ENCODE measurements at places on chromosomes 12 and 14. TPM values are rescaled to one million over a fixed set of nuclear protein-coding genes. Genes with fewer than 3 reads are reported as not detected.

GRCh38 chr14:54219261-54220070, 177.3 kb upstream of the CDKN3 start:
- no peak for DNase-seq

- no peak for DNase-seq
Measured at GRCh38 chr12:45138609-45139008, 77.3 kb upstream of the ANO6 start.

Gene RGS6
- total RNA-seq, result not detected

Gene CMAS
- 73.7 TPM for total RNA-seq

DNA sequence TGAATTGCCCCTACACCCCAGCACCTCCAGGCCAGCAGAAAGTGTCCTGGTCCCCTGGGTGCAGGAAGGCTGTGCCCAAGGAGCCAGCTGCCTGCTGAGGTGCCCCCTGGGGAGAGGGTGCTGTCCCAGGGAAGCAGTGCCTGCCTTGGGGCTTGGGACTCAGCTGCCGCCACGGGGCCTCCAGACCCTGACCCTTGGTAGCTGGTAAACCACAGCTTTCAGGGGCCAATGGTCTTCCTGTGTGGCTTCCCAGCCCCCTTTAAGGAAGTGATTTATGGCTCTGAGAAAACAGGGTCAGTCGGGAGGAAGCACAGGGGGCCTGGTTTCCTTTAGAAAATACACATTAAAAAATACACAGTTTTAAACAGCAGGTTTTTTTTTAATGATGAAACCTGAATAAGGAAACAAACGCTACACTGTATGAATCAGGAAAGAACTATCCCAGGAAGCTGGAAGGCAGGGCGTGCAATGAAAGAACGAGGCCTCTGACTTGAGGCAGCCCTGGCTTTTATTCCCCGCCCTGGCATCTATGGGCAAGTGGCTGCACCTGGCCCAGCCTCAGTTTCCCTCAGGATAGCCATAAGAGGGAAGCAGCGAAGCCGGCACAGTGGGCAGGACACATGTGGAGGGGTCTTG, 40.6 kb upstream of the EML1 start:
- peak; percentile 83 for DNase-seq

DNA sequence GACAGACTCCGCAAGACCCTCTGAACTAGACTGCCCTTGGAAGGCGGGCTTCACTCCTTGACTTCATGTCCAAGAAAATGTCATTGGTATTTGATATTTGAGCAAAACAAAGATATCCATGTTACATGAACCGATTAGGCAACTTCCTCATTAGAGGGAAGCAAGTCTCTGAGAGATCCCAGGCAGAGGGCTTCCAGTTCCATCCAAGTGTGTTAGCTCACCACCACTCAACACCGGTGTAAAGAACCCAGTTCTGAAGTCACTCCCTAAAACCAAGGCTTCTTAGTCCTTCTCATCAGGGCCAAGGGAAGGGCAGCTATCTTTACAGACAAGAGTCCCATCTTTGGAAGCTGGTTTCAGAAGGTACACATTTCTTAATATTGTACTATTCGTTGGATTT, 87.2 kb upstream of the CDKN3 start:
- no peak for DNase-seq

Gene CMKLR1
- total RNA-seq, result 0.51 TPM

- no peak for DNase-seq
Measured at GRCh38 chr12:69417741-69418167, 52.4 kb upstream of the FRS2 start.

Gene KLRG1
- 0.12 TPM for total RNA-seq

DNA sequence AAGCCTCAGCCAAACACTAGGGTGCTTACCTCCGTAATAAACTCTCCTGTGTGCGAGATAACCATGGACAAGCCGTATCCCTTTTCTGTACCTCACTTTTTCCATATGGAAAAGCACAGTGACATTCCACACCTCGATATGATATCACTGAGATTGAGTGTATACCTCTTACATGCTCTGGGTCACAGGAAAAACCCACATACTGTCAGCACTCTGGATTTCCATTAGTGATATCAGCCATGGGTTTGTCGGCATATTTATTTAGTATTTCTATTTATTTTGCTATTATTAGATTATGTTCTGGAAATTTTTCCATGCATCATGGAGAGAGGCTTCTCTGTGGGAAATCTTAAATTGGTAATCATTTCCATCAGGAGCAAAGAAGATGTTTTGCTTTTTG, 28.0 kb upstream of the DAAM1 start:
- DNase-seq, result no peak
